ENCODE measurements at places on chromosomes 1 and 21.

DNA sequence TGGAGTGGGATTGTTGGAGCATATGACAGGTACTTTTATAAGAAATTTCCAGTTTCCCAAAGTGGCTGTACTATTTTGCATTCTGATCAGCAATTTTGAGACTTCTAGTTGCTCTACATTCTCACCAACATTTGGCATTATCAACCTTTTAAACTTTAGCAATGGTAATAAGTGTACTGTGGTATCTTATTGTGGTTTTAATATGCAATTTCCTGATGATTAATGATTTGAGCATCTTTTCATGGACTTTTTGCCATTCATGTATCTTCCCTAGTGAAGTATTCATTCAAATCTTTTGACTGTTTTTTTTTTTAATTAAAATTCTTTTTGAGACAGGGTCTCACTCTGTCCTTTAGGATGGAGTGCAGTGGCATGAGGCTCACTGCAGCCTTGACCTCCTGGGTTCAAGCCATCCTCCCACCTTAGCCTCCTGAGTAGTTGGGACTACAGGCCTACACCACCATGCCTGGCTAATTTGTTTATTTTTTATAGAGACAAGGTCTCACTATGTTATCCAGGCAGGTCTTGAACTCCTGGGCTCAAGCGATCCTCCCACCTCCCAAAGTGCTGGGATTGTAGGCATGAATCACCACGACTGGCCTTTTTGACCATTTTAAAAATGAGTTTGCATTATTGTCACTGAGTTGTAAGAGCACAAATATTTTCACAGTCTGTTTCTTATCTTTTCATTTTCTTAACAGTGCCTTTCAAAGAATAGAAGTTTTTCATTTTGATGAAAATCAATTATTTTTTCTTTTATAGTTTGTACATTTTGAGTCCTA is 7.8 kb upstream of the SLC6A9 start:
- DNase-seq = peak; percentile 72

GRCh38 chr1:219573960-219574359 is 38.9 kb downstream of the ZC3H11B start:
- no peak for DNase-seq

GRCh38 chr21:31299291-31300147 is 44.5 kb downstream of the TIAM1 start:
- no peak for DNase-seq

DNA sequence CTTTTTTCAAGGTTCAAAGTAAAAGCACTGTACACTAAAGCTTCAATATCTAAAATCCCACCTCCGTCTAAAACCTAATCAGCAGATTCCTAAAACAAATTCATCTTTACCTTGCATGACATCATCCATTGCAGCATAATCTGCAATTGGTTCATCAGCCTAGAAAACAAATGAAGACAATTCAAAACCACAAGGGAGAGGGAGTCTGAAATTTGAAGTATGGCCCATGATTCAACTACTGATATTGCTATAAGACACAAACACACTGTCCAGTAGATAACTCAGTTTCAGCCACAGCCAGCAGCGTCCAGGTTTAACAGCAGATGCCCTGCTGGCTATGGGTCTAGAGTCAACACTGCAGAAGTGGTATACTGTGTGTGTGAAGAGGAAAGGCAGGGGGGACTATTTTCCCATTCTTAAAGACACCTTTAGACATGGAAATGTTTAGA is 17.9 kb upstream of the RAP1GAP start:
- no peak for DNase-seq

DNA sequence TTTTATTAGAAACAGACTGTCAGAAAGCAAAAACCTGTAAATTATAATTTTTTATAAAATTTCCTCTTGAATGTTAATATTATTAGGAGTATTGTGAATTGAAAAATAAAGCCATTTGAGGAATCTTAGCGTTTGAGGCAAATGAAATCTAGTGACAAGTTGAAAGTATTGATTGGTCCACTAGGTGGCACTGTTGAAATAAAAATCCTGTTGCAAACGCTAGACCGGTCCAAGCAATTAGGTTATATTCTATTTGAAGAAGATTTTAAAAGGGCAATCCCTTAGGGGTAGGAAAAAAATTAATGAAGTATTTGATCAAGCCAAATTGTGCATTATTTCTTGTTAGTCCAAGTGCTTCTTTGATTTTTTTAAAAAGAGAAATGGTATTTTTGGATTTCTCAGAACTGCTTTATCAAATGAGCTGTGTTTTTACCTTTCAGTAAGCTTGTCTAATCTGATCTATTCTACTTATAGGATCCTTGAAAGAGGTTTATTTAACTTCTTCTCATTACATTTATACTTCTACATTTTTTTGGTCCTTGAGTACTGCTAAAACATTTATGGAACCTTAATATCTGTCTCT is 57.7 kb downstream of the ATG4C start:
- peak; percentile 59 for DNase-seq

DNA sequence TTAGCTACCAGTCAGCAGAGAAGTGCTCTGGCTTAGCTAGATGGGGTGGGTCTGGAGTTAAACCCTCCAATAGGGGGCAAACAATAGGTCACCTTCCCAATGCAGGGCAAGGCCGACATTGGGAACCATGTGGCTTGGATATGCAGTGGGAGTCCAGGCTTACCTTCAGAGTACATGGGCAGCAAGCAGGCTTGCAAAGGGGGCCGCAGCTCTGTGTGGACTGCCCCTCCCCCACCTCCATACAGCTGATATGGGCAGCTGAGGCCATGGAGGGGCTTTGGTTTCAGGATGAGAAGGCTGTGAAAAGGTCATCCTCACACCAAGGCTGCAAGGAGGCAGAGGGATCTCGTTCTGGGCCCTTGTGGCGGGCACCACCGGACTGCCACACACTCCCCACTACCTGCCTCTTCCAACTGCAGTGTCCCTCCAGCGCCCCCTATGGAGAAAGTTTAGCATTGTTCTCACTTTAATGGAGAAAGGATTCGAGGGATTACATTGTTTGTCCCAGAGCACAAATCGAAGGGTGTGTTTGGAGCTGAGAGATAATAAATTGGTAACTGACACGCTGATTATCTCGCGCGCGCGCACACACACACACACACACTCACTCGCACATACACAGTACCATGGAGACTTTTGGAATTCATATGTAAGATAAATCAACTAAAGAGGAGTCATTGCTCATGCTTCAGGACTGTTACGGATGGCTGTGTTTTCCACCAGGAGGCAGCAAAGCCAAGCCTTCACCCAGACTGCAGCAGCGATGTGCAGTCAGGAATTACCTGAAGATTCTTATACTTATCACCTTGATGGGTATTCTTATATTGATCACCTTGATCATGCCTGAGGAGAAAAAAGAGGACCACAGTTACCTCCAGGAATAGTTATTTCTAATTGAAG is 7.0 kb upstream of the SMCP start:
- peak; percentile 50 for DNase-seq

DNA sequence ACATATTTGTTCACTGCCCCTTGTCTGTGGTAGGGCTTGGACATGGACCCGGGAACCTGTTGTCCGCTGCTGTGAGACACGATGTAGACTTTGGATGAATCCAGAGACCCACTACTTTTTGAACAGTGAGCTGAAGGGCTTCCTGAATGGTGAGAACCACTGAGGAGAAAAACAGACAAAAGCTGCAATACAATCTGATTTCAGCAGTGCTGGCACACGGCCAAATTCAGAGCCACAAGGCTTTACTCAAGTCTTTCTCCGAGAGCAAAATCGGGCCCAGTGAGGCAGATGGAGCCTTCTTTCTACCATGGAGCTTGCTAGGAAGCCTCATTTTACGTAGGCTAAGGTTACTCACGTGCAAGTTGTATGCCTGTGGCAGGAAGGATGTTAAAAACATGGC is 197.6 kb downstream of the SIPA1L2 start:
- no peak for DNase-seq

- no peak for DNase-seq
These were observed 21.5 kb upstream of the RNF187 start for GRCh38 chr1:228465571-228466146.

DNA sequence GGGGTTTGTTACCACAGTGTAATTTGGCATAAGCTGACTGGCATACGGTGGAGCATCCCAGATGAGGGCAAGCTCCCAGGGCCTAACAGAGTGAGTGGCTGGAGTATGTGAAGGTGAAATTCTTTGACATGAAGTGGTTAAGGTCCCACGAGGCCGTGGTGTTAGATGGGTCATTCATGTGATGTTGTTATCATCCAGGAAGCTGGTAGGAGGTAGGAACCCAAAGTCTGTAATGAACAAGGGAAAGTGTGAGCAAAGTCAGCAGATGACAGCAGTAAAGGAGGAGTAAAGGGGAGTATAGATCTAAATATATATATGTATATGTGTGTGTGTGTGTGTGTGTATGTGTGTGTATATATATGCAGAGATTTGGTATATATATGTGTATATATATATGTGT is 47.6 kb downstream of the MDM4 start:
- DNase-seq = no peak

- no peak for DNase-seq
These were observed 160.1 kb downstream of the FASLG start for GRCh38 chr1:172818841-172819527.

GRCh38 chr1:29460694-29461093 is 224.4 kb downstream of the PTPRU start:
- DNase-seq = no peak

GRCh38 chr1:180251526-180252305 is 21.7 kb downstream of the LHX4 start:
- DNase-seq = no peak

DNA sequence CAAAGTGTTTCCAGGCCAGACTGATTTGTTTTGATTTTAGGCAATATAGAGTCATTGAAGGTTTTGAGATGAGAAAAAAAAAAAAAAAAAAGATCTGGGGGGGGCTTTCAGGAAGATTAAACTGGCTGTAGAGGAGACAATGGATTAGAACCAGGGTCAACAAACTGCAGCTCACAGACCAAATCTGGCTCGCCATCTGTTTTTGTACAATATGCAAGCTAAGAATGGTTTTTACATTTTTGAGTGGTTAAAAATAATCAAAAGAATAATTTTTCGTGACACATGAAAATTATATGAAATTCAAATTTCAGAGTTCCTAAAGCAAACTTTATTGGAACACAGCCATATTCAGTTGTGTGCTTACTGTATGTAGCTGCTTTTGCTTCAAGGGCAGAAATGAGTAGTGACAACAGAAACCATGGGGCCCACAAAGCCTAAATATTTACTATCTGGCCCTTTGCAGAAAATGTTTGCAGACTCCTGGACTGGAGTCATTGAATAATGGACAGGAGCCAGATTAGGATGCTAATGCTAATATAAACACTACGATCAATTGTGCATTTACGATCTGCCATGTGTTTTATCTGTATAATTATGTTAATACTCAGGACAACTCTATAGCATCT is 375.7 kb upstream of the DAB1 start:
- no peak for DNase-seq

DNA sequence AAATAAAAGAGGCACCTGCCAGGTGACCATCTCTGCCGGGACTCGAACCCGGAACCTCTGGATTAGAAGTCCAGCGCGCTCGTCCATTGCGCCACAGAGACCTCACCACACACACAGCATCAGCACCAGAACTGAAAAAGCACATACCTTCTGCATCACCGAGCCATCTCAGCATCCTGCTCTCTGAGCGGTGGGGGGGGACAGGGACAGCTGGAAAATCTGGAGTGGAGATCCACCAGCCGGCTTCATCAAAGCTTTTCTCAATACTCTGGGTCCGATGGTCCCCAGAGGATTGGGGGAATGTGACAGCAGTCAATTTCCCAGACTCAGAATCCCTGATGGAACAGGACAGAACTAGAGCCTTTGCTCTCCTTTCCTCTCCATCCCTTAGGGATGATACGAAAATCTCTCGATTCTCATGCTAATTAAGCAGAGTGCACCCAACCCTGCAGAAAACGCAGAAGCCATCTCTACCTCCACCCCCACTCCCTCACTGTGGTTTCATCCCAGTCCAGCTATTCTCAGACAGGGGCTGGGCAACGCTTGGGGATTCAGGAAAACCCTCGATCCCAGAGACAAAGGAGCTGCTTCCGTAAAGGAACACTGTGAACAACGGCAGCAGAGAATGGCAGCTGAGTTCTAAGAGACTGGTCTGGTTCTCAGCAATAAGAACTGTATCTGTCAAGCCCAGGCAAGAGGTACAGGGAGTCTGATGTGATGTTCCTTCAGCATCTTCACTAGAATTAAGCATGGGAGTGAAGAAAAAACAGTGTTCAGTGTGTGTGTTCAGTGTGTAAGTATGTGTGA is 29.6 kb upstream of the CADM3 start:
- DNase-seq = peak; percentile 78

DNA sequence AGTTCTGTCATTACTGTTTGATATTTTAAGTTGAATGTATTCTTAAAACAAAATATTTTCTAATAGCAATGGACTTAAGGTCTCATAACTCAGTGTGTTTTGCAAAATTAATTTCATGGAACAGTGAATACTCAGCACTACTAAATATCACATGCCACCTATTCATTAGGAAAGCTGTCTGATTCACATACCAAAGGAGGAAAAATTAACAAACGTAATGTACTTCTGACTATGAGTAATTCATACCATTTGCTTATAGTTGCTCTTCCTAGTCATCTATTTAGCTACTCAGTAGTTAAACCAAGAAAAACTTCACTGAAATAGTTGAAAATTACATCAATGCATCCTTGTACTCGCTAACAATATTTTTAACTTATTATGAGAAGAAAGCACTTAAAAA is 35.2 kb downstream of the TP53BP2 start:
- no peak for DNase-seq

DNA sequence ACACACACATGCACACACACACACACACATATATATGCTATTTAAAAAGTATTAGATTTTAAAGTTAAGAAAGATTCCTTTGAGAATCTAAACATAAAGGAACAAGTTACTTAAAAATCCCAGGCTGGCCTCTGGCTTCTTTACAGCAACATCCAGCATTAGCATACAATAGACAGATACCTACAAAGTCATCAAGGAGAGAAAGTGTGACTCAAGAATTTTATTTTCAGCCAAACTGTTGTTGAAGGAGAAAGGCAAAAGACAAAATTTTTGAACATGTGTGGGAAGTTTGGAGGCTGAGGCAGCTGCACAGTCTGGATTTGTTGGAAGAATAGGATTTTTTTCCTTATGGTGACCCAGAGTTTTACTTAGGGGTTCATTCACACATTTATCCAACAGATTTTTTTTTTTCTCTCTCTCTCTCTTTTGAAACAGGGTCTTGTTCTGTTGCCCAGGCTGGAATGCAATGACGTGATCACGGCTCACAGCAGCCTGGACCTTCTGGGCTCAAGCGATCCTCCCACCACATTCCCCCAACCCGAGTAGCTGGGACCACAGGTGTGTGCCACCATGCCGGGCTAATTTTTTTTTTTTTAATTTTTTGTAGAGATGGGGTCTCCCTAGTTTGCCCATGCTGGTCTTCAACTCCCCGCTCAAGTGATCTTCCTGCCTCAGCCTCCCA is 24.0 kb upstream of the SPOCD1 start:
- DNase-seq = no peak

- DNase-seq = no peak
These were observed 14.4 kb upstream of the EVA1B start for GRCh38 chr1:36337830-36338229.
